Progenitor cell of endocrine pancreas (in vitro differentiated cells): ENCODE measurements at places on chromosomes 2 and 18. TPM values are rescaled to one million over a fixed set of nuclear protein-coding genes. Genes with fewer than 3 reads are reported as not detected.
A peak's percentile ranks its signal among the peaks of the same experiment; 100 is the strongest.

DNA sequence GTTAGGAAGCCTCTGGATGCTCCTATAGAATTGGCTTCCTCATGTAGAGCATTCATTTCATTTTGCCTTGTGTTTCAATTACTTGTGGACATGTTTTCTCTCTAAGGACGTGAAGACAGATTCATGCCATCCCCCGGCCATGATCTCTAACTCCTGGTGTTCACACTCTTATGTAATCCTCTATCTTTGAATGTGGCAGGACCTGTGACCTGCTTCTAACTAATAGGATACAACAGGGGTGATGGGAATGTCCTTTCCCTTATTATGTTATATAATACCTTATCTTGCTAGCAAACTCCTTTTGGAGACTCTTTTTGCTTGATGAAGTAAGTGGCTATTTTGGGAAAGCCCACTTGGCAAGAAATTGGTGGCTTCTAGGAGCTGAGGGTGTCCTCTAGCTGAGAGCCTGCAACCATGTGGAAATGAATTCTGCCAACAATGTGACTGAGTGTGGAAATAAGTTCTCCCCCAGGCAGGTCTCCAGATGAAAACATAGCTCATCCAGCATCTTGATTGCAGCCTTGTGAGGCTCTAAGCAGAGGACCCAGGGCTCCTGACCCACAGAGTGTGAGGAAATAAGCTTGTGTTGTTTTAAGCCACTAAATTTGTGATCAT is 13.8 kb downstream of the DPYSL5 start:
- DNase-seq, result no peak

DNA sequence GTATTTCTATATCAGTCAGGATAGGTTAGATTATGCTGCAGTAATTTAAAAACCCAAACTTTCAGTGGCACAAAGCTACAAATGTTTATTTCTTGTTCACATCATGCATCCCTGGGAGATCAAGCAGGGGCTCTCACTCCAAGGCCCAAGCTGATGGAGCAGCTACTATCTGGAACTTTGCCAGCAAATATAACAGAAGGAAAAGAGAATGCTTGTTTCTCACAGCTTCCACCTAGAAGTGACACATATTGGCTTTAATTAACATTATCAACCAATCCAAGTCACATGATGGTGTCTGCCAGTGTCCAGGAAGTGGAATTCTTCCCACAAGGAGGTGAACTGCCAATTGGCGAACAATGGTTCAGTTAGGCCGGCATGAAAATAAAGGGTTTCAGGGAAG is 306.9 kb downstream of the BCL11A start:
- no peak for DNase-seq

DNA sequence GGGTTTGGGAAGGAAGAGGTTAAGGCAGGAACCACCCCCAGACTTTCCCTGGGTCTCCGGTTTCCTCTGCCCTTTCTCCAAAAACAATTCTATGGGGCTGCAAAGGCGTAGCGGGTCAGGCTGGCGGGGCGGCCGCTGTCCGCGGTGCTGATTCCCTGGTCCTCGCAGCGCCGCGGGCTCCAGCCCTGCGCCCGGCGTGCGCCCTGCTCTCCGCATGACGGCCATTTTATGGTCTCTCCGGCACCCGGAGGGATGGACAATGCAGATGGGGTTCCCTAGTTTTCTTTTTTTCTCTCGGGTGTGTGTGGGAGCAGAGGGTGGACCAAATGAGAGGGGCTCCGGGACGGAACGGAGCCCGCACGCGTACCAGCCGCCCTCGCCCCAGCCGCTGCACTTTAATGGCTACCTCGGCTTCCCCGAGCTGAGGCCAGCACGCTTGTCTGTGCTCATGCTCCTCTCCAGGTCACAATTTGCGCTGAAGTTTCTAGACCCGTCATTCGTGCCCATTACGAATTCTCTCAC is 1.6 kb downstream of the ST8SIA3 start:
- peak; percentile 83 for DNase-seq

GRCh38 chr18:74310411-74310810 is 5.2 kb upstream of the C18orf63 start:
- DNase-seq, result no peak

GRCh38 chr2:179340678-179341077 is 76.0 kb upstream of the SESTD1 start:
- no peak for DNase-seq

DNA sequence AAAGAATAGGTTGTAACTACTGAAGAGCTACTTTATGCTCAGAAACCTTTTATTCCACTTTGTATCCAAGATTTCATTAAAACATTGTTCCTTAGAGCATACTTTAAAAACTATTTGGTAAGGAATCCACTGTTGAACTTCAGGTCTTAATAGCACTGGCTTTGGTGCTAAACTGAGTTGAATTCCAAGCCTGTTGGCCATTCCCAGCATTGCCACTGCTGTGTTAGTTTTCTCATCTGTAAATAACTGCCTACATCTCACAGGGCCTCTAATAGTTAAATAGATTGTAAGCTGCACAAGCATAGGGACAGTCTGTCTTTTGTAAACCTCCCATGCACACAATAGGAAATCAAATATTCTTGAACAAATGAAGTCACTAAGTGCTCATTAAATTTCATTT is 86.6 kb downstream of the ORC4 start:
- no peak for DNase-seq

GRCh38 chr2:46780411-46780800 is 135.2 kb downstream of the MCFD2 start:
- DNase-seq, result no peak

GRCh38 chr2:127622561-127623387 is 23.2 kb upstream of the GPR17 start:
- no peak for DNase-seq

Gene TEKT4
- total RNA-seq, result 0.29 and 0.34 TPM in 2 replicates

Gene NRP2
- total RNA-seq, result 6.3 and 14.3 TPM in 2 replicates

Gene CNDP1
- 0.29 and 0.38 TPM in 2 replicates for total RNA-seq
